ENCODE measurements at places on chromosomes 7 and 10. TPM values are rescaled to one million over a fixed set of nuclear protein-coding genes. Genes with fewer than 3 reads are reported as not detected.

- H3K4me3 ChIP-seq = no peak overlapping the region
- no peaks in the 10 kb centered on the region for H3K36me3 ChIP-seq
- no peak overlapping the region for H3K27ac ChIP-seq
These were observed 136.3 kb downstream of the ADCY1 start for GRCh38 chr7:45710271-45711160.

GUSB gene
- 27.6 TPM for total RNA-seq

ABCA13 gene
- total RNA-seq = not detected

DNA sequence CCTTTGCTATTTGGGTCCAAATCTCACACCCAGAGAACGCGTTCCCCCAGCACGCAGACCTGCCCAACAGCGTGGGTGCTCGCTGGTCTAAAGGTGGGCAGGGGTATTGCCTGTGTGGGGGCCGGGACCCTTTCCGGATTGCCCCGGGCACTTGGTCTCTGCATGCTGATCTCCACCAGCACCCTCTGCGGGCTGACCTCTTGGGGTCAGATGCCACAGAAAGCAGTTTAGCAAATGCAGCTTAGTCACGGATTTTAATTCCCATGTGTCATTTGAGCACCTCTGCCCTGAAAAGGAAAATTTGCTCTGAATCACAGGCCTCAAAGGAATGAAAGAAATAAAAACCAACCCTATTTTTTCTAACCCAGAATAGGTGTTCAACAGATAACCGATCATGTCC, 46.7 kb downstream of the PKD1L1 start:
- H3K27me3 ChIP-seq = no peaks in the 10 kb centered on the region
- no peak overlapping the region for H3K4me3 ChIP-seq
- no peak for DNase-seq
- H3K36me3 ChIP-seq = no peaks in the 10 kb centered on the region

DNA sequence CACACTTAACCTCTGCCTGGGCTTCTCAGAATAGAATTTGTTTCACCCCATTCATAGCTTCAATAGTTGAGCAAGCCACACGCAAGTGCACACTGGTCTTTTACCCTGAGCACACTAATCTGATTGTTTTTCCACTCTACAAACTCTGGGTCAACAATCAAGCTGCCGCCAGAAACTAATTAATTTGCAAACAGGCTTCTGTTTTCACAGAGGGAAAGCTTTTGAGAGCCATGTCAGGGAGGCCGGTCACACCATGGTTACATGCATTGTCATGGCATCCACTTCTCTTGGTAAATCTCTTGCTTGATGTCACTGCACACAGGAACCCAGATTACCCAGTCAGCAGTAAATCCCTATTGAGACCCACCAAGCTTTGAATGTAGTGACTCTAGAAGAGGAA, 154.2 kb downstream of the SEMA3A start:
- no peaks in the 10 kb centered on the region for H3K4me1 ChIP-seq
- H3K4me3 ChIP-seq = no peak overlapping the region
- DNase-seq = no peak
- H3K27ac ChIP-seq = no peak overlapping the region
- no peaks in the 10 kb centered on the region for H3K27me3 ChIP-seq
- no peaks in the 10 kb centered on the region for H3K36me3 ChIP-seq
